ENCODE measurements at places on chromosomes 4 and X. TPM values are rescaled to one million over a fixed set of nuclear protein-coding genes. Genes with fewer than 3 reads are reported as not detected.

FGD1 gene
- total RNA-seq: 2.7 TPM

- H3K4me1 ChIP-seq: no peaks in the 10 kb centered on the region
- H3K4me3 ChIP-seq: no peak overlapping the region
- H3K36me3 ChIP-seq: no peaks in the 10 kb centered on the region
- DNase-seq: no peak
Observed at GRCh38 chrX:36898301-36898700, 109.9 kb upstream of the FAM47C start.

DAPP1 gene
- total RNA-seq: 10.7 TPM

TAF7L gene
- 0.75 TPM for total RNA-seq

USP17L21 gene
- not detected for total RNA-seq

- H3K4me1 ChIP-seq: peaks cover 6% of the 10 kb centered on the region
- H3K36me3 ChIP-seq: no peaks in the 10 kb centered on the region
- H3K4me3 ChIP-seq: no peak overlapping the region
- no peak for DNase-seq
Observed at GRCh38 chr4:24557026-24558025, 27.0 kb downstream of the DHX15 start.

DNA sequence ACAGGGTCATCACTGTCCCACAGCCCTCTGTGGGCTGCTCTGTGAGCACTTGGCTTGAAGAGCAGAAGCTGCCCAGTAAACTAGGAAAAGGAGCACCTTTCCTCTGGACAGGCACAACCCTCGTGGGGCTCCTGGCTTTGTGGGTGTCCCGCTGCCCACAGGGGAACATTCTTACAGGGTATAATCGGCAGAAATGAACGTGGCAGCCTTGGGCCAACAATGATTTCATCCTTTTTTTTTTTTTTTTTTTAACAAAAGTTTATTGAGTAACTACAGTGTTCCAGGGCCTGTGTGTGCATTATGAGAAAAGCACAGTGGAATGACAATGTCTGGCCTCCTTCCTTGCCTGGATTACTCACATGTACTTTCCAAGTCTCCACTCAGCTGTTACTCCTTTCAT is 197.2 kb downstream of the PDGFC start:
- peaks cover 17% of the 10 kb centered on the region for H3K4me1 ChIP-seq
- peak overlapping the region; percentile 55 for H3K27ac ChIP-seq
- no peaks in the 10 kb centered on the region for H3K36me3 ChIP-seq
- no peak for DNase-seq
- no peaks in the 10 kb centered on the region for H3K27me3 ChIP-seq

ZCCHC18 gene
- total RNA-seq: not detected

- H3K4me3 ChIP-seq: no peak overlapping the region
- DNase-seq: no peak
- no peaks in the 10 kb centered on the region for H3K36me3 ChIP-seq
- H3K27ac ChIP-seq: no peak overlapping the region
- no peaks in the 10 kb centered on the region for H3K4me1 ChIP-seq
Observed at GRCh38 chr4:20825505-20825904, 125.2 kb downstream of the PACRGL start.

- H3K27ac ChIP-seq: peak overlapping the region; percentile 75
- DNase-seq: no peak
- no peak overlapping the region for H3K4me3 ChIP-seq
- no peaks in the 10 kb centered on the region for H3K36me3 ChIP-seq
- H3K4me1 ChIP-seq: peaks cover 15% of the 10 kb centered on the region
Observed at GRCh38 chr4:48680848-48681568, 99.1 kb downstream of the FRYL start.

GRCh38 chr4:187006189-187006618 is 282.5 kb upstream of the FAT1 start:
- no peak overlapping the region for H3K27ac ChIP-seq
- no peak for DNase-seq
- no peaks in the 10 kb centered on the region for H3K4me1 ChIP-seq
- H3K4me3 ChIP-seq: no peak overlapping the region
- H3K27me3 ChIP-seq: no peaks in the 10 kb centered on the region
- no peaks in the 10 kb centered on the region for H3K36me3 ChIP-seq

DNA sequence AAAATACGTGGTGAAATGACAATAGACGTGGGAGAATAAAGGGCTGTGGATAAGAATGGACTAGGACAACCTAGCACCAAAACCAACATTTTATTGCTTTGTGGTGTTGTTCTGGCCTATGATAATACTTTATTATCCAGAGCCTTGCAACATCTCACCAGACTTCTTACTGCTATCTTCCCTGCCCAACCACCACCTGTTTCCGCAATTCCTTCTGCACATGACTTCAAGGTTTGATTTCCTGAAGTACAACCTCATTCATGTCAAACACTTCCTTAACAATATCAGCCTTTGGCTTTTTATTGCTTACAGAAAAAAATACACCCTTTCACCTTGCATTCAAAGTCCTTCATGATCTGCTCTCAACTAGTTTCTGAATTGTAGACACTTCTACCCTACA is 84.8 kb downstream of the RTL3 start:
- H3K4me1 ChIP-seq: no peaks in the 10 kb centered on the region
- DNase-seq: peak; percentile 38
- H3K36me3 ChIP-seq: no peaks in the 10 kb centered on the region

EDA gene
- 12.4 TPM for total RNA-seq

DNA sequence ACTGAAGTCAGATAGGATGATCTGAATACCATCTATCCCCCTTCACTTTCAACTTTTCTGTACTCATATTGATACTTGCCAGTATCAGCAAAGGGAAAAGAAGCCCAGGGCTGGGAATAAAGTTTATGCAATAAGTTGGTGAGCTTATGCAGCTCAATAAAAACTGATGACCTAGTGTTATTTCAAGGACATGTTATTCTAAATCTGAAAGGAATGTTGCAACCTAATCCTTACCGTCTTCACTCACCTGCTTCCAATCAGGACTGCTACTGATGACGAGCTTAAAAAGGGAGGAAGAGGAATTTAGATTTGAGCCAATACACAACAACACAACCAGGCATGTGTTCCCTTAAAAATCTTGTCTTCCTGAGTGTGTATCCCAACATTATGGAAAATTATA is 419.9 kb downstream of the SPRY1 start:
- H3K4me1 ChIP-seq: no peaks in the 10 kb centered on the region
- H3K36me3 ChIP-seq: no peaks in the 10 kb centered on the region
- H3K27me3 ChIP-seq: no peaks in the 10 kb centered on the region
- H3K4me3 ChIP-seq: no peak overlapping the region
- no peak overlapping the region for H3K27ac ChIP-seq

GRCh38 chrX:111387470-111388070 is 24.4 kb downstream of the DCX start:
- no peaks in the 10 kb centered on the region for H3K27me3 ChIP-seq
- H3K4me1 ChIP-seq: no peaks in the 10 kb centered on the region
- H3K27ac ChIP-seq: no peak overlapping the region

- no peaks in the 10 kb centered on the region for H3K4me1 ChIP-seq
- H3K27ac ChIP-seq: no peak overlapping the region
- no peak for DNase-seq
- no peaks in the 10 kb centered on the region for H3K27me3 ChIP-seq
- no peak overlapping the region for H3K4me3 ChIP-seq
Observed at GRCh38 chr4:60657807-60658206, 542.3 kb upstream of the ADGRL3 start.

DNA sequence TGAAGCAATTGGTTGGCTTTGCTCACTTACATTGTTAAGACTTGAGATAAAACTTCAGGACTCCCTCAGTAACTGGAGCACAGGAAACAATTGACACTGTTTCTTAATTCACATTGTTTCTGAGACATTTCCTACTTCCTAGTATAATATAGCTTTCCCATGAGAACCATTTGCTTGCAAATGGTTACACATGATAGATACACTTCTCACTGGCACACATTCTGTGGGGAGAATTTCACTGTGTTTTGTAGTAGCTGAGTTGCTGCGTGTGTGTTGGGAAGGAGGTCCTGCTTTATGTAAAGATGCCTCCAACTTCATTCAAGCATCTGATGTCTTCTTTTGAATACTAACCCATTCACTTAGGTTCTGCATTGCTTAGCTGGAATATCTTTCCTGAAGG is 85.3 kb upstream of the SLC4A4 start:
- H3K4me3 ChIP-seq: no peak overlapping the region
- H3K27me3 ChIP-seq: no peaks in the 10 kb centered on the region
- no peaks in the 10 kb centered on the region for H3K36me3 ChIP-seq

- peak overlapping the region; percentile 71 for H3K27ac ChIP-seq
- H3K4me1 ChIP-seq: peaks cover 67% of the 10 kb centered on the region
- H3K27me3 ChIP-seq: no peaks in the 10 kb centered on the region
- H3K36me3 ChIP-seq: no peaks in the 10 kb centered on the region
- H3K4me3 ChIP-seq: peak overlapping the region; percentile 15
- peak; percentile 26 for DNase-seq
Observed at GRCh38 chrX:2710041-2710840, 19.1 kb downstream of the CD99 start.

- DNase-seq: no peak
- H3K27ac ChIP-seq: no peak overlapping the region
- no peaks in the 10 kb centered on the region for H3K36me3 ChIP-seq
- H3K4me1 ChIP-seq: no peaks in the 10 kb centered on the region
- no peaks in the 10 kb centered on the region for H3K27me3 ChIP-seq
Observed at GRCh38 chrX:42460706-42461105, 317.3 kb downstream of the PPP1R2C start.

DNA sequence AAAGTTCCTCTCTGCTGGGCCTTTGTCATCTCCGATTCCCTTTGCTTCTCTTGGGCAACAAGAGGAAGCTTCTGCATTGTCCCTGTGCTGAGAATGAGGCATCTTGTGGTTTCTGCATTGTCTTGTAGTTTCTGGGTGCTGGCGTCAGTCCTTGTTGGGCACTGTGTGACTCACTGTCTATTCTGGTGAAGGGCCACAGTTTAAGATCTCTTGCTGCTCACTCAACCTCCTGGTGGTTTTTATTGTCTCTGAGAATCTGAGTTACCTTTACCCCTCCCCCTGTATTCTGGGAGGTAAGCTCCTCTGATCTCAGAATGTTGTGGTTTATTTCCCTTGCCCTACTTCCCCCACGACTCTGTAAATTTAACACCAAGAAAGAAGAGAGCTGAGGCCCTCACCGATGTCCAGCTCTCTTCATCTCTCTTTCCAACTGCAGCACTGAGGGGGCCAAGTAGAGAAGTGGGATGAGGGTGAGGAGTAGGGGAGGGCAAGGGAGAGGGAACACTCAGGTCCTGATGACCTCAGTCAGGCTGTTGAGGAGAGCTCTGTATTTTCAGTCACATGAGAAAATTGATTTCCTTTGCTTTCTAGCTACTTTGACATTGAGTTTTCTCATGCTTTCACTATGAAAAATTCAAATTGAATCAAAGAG is 441.6 kb upstream of the PITX2 start:
- H3K27ac ChIP-seq: no peak overlapping the region
- H3K4me1 ChIP-seq: no peaks in the 10 kb centered on the region
- no peak overlapping the region for H3K4me3 ChIP-seq
- no peaks in the 10 kb centered on the region for H3K27me3 ChIP-seq
- no peaks in the 10 kb centered on the region for H3K36me3 ChIP-seq

- no peaks in the 10 kb centered on the region for H3K27me3 ChIP-seq
- no peak overlapping the region for H3K27ac ChIP-seq
- H3K4me3 ChIP-seq: no peak overlapping the region
- no peaks in the 10 kb centered on the region for H3K36me3 ChIP-seq
- DNase-seq: no peak
- no peaks in the 10 kb centered on the region for H3K4me1 ChIP-seq
Observed at GRCh38 chr4:177367336-177367735, 57.7 kb downstream of the NEIL3 start.

DNA sequence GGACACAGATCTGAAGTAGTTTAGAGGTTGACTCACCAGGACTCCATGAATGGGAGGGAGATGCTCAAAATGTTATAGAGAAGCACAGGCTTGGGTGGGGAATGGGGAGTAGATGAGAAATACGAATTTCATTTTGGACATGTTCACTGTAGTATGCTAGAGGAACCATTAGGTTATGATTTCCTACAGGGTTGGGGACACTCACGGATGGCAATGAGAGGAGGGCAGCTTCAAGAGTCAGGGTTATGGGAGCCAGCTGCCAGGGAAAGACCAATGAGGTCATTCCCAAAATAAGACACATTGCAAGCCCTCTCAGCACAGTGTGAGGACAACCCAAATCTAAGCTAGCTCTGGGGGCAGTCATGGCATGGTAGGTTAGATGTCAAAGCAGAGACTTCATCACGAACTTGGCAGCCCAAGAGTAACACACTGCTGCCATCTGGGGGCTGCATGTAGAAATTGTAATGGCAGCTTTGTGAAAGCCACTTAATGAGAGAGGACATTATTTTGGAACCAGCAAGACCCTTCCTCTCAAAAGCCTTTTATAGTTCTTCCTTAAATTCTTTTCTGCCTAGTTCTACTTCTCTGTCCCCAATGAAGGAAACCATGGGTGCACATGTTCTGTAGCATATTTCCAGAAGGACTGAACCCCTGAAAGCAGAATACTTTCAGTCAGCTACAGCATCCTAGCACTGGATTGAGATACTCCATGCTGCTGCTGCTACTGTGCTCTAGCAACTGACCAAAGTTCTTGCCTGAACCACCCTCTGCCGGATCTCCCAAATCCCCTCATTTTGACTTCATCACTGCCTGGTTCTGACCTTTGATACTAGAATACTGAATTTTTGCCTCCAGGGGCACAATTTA is 16.2 kb upstream of the ZCCHC12 start:
- no peaks in the 10 kb centered on the region for H3K36me3 ChIP-seq
- peak; percentile 47 for DNase-seq
- no peak overlapping the region for H3K27ac ChIP-seq
- H3K4me3 ChIP-seq: no peak overlapping the region

Data from transverse colon (tissue), 4 donors.